ENCODE measurements at places on chromosomes 1 and 21.

DNA sequence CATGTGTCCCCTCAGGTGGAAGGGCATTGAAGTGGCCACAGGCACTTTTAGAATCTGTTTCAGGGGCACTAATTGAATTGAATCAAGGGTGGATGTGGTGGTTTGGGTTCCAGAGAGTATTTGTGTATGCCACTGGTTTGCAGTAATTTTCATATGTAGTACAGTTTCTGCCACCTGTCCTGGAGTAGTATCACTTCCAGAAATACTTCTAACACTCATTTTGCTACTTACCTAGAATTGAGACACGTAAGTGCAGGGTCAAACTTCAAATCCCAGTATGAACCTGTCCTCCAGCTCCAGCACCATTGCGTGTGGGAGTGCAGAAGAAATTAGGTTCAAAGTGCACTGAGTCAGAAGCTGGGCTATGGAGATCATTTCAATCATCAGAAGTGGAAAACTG lies 26.8 kb downstream of the RSPH1 start:
- no peak for DNase-seq

DNA sequence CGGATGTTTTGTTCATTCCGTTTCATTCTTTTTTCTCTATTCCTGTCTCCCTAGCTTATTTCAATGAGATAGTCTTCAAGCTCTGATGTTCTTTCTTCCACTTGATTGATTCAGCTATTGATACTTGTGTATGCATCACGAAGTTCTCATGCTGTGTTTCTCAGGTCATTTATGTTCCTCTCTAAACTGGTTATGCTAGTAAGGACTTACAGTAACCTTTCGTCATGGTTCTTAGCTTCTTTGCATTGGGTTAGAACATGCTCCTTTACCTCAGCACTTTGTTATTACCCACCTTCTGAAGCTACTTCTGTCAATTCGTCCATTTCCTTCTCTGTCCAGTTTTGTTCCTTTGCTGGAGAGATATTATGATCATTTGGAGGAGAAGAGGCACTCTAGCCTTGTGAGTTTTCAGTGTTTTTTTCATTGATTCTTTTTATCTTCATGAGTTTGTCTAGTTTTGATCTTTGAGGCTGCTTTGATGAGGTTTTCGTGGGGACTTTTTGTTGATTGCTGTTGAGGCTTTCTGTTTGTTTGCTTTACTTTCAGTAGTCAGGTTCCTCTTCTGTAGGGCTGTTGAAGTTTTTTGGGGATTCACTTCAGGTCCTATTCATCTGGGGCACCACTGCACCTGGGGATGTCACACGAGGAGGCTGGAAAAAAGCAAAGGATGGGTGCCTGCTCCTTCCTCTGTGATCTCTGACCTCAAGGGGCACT lies 496.9 kb upstream of the LRRC7 start:
- no peak for DNase-seq

- DNase-seq, result no peak
Measured at GRCh38 chr1:6984536-6984935, 199.3 kb downstream of the CAMTA1 start.

DNA sequence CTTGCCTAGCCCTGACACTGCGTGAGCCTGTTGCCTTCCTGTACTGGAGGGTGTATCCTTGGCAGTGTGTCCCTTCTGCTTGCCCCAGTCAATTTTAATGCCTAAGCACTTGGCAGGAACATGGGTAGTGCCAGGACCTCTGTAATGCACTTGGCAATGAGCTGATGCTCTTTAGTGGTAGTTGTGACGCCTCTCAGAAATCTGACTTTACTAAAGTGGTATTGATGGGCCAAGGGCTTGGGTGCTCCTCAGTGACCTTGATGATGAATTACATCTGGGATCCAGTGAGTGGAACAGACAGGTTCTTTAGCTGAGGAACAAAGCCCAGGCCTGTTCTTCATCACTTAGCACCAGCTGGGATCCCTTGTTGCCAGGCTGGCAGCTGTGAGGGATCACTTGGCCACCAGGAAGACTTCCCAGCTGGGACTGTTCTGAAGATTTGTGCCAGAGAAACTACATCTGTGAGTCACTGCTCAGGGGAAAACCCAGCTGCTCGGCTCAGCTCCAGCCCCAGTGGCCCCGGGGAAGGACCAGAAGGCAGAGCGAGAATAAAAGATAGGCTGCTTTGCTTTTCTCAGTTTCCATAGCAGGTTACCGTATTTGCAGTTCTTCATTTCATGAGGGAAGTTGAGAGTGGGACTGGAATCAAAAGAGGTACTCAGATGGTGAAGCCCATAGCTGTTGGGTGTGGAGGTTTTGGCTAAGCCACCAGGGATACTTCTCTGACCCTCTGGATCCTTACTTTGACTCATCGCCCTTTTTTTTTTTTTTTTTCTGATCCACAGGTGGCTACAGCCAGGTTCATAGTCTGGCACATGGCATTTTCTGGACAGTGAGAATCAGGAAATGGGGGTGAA lies 28.5 kb upstream of the KCNA2 start:
- no peak for DNase-seq

GRCh38 chr1:26814377-26814776 lies 12.1 kb upstream of the ZDHHC18 start:
- DNase-seq, result no peak

DNA sequence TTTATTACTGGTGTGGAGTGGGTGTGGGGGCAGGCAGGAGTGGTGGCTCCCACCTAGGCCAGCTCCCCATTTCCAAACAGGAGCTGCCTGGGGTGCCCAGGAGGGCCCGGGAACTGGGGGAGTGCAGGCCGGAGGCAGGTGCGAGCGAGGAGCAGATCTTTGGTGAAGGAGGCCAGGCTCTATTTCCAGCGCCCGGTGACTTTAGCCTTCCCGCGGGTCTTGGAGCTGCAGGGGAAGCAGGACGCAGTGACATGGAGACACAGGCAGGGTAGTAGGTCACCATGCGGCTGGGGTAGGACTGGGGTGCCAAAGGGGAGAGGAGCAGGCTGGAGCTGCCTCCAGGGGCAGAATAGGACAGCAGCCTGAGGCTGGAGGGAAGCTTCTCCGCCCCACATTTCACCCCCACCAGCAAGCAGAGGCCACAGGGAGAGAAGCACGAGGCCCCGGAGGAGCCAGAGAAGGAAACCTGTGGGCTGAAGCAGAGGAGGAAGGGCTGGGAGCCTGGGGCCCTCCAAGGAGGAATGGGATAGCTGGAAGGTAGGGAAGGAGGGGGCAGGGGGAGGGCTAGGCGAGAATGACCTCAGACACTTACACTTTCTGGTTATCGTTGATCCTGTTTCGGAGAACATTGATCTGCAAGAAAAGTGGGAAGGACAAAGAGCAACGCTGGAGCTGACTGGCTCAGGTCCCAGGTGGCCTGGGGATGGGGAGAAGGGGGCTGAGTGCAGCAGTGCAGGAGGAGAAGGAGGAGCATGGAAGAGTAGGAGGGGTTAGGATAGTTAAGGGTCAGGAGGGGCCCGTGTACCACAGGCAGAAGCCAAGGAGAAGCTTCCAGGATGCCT lies 18.2 kb downstream of the TNNT2 start:
- DNase-seq, result peak; percentile 47

GRCh38 chr1:21940492-21940891 lies 3.4 kb upstream of the HSPG2 start:
- no peak for DNase-seq

DNA sequence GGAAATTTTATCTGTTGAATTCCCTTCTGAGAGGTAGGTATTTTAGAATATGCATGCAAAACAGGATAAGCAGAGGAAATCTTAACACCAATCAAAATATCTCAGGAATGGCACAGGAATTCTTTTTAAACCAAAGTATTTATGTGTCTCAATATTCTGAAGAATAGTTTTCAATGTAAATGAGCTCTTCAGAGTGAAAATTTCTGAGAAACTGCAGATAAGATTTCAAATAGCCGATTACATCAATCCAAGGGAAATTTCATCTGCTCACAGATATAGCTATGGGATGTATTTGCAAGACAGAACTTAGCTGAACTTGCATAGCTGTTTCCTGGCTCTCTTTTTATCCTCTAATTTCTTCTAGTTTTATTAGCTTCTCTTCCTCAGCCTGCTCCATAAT lies 209.5 kb downstream of the GRIK1 start:
- no peak for DNase-seq

GRCh38 chr1:202807451-202807925 lies 733 bp downstream of the KDM5B start:
- DNase-seq, result no peak

DNA sequence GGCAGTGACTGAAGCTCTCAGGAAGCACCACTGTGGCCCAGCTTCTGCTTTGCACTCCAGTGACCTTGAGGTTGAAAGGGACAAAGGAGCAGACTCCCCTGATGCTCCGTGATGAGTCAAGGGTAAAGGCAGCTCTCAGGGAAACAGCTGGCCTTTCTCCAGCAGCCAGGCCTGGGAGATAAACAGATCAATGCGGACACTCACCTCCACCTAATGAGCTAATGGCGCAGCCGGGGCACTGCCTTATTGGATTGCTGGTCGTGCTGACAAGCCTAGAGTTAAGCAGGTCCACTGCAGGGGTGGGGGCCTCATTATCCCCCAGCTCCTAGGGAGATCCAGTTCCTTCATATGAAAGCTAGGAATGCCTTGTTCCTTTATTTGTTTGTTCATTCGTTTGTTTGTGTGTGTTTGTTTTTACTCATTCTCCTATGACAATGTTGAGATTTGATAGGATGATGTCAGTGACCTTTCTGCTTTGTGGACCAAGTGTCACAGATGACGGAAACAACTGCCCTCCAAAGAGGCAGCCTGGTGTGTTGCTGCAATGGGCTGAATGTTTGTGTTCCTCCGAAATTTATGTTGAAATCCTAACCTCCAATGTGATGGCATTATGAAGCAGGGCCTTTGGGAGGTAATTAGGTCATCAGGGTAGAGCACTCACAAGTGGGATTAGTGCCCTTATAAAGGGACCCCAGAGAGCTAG lies 141.4 kb upstream of the BEND5 start:
- DNase-seq, result no peak

GRCh38 chr21:26147535-26147934 lies 23.0 kb downstream of the APP start:
- no peak for DNase-seq

GRCh38 chr1:157240495-157241184 lies 102.4 kb upstream of the ETV3 start:
- no peak for DNase-seq

- DNase-seq, result no peak
Measured at GRCh38 chr1:87833166-87833565, 504.5 kb downstream of the LMO4 start.

DNA sequence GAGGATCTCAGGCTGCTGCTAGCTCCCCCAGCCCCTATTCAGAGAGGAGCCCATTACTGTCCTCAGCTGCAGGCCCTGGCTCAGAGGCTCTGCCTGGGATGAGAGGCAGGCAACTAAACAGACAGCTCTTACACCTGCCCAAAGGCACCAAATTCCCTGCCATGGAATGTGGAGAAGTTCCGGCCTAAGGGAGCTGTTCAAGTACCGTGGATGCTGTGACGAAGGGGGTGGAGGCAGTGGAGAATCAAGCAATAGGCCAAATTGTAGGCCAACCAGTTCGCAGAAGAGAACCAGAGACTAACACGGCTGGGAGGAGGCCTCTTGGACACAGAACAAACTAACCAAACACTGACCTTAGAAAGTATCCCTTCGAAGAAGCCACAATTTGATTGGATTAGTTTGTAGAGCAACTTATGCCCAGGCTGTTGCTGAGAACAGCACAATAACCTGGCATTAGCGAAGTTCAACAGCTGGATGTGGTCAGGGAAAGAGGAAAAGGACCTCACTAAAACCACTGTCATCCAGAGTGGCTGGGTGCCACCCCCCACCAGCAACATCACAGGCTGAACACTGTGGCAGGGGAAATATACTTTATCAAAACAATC lies 3.6 kb downstream of the C1orf174 start:
- DNase-seq, result no peak

- peak; percentile 34 for DNase-seq
Measured at GRCh38 chr1:153540394-153541361, at the start of gene S100A5. Gene S100A5 (minus strand): TSS chr1:153540934. CDS start chr1:153540191, 743 bp downstream.

- DNase-seq, result no peak
Measured at GRCh38 chr1:200319148-200319547, 90.7 kb downstream of the ZNF281 start.

DNA sequence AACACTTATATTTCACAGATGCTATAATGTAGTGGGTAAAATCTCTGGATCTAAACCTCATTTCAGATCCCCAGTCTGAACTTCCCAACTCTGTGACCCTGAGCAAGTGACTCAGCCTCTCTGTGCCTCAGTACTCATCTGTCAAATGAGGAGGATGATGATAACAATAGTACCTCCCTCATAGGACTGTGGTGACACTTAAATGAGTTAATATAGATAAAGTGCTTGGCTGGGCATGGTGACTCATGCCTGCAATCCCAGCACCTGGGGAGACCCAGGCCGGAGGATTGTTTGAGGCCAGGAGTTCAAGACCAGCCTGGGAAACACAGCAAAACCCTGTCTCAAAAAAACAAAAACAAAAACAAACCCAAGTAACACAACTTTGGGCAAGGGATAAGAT lies 4.7 kb upstream of the ECE1 start:
- no peak for DNase-seq

DNA sequence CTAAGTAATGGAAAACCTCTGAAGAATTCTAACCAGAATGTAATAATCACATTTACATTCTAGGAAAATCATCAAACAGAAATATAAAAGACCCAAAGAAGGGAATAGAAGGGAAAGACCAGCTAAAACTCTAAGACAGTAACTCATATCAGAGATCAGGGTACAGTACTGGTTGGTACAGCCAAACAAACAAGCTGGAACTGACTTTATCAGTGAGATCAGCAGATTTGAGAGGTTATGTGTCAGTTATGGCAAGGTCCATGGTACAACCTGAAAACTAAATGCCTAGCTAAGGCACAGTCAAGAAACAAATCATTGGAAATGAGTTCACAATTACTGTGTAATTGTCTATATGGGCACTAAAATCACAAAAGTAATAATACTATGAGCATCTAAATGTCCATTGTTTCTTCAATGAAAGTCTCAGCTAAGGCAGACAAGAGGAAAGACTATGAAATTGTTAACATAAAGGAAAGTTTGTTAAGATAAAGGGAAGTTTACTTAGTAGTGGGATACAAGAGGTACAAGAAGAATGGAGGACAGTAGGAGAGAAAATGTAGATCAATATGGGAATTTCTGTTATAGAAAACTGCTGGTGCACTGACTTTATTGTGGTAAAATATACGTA lies 75.8 kb downstream of the TRIM33 start:
- no peak for DNase-seq

DNA sequence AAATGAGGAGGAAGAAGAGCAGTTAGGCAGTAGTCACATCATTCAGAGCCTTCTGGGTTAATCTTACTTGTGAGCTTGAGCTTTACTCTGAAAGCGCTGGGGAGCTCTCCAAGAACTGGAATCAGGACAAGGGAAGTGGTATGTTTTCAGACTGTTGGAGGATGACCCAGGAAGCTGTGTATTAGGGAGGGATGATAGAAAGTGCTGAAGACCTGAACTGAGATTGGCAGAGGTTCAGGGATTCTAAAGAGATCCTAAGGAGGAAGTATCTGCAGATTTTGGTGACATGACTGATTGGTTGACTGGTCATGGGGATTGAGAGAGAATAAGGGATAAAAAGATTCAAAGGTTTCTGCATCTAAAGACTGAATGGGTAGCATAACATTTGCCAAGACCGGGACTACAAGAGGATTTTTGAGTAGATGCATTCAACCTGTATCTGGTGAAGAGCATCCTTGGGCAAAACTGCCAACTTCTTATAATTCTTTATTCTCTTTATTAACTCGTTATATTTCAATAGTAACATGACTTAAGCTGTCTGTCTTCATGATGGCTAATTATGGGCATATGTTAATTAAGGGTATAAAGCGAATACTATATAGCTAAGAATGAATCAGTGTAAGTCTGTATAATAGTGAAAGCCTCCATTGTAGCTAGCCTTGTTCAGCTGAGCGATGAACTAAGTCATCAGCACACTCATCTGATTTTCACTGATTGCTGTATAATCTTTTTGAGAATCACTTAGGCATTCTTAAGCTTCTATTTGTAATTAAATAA lies 41.8 kb downstream of the XCL1 start:
- no peak for DNase-seq

All from RWPE2 (cell line).